Upper lobe of left lung (tissue), 6 donors: ENCODE measurements at places on chromosomes 2 and 18. TPM values are rescaled to one million over a fixed set of nuclear protein-coding genes. Genes with fewer than 3 reads are reported as not detected.
A peak's percentile ranks its signal among the peaks of the same experiment; 100 is the strongest.

DNA sequence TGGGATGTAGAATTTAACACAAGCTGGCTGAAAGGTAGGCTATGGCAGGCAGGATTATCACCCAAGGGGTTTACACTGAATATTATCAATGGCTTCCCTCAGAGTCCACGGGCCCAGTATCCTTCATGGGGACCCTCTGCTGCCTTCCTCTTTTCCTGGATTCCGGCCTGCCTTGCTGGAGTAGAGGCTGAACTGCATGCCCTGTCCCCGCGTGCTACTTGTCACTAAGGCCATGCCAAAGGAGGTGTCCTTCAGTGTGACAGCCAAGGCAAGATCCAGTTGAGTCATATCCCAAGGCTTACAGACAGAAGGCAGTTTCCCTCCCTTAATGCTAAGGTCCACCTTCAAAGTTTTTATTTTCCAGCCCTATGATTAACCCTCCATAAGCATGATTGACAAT lies 156.3 kb downstream of the CYP26B1 start:
- H3K36me3 ChIP-seq, result no peaks in the 10 kb centered on the region
- H3K4me1 ChIP-seq, result no peaks in the 10 kb centered on the region
- H3K4me3 ChIP-seq, result no peak overlapping the region
- no peak for DNase-seq
- H3K27me3 ChIP-seq, result no peaks in the 10 kb centered on the region
- H3K27ac ChIP-seq, result no peak overlapping the region

DNA sequence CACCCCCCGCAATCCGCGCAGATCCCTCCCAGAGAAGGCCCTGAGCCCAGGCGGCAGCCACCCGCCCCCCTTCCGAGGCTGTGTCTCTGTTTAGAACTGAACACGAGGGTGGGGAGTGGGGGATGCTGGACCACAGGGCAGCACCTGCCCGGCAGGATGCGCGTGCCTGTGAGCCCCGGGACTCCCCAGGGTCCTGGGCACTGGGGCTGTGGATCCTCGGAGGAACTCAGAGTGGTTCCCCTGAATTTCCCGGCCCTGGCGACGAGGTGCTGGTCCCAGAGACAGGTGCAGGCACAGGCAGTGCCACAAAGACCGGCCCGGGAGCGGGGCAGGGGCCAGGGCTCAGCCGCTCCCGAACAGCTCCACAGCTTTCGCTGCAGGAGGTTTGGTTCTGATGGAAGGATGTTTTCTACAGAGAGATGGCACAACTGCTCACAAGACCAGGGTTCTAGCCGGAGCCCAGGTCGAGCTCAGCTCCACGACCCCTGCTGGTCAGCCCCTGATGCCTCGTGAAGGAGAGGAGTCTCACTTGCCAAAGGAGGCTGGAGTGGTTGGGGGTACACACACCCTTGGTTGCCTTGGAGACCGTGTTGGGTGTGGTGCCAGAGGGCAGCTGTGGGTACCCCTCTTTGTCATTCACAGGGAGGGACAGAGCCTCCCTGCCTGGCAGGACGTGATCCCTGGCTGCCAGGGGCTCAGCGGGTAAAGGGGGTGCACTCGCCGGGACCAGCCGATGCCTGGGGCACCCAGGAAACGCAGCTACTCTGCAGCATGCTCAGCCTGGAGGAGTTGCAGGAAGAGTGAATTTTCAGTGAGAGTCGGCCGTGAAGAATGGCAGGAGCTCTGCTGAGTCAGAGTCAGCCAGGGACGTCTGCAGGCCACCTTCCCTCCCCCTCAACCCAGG lies 4.4 kb upstream of the NEU4 start:
- no peak overlapping the region for H3K4me3 ChIP-seq
- H3K27me3 ChIP-seq, result peaks cover 9% of the 10 kb centered on the region
- H3K36me3 ChIP-seq, result no peaks in the 10 kb centered on the region

DNA sequence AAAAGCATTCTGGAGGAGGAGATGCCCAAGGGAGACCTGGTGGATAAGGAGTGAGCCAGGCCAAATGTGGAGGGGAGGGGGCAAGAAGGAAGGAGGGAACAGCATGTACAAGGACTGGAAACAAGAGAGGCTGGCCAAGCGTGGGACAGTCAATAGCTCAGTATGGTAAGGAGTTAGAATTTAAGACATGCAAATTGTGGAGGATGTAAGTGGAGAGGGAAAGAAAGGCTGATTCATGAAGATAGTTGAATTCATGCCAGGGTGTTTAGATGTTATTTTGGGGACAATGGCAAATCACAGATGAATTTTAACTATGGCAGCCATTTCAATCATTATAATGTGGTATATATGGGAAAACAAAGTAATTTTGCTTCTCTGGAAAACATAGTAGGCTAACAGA lies 462.3 kb downstream of the MEIS1 start:
- H3K27ac ChIP-seq, result peak overlapping the region; percentile 4
- no peak for DNase-seq

DNA sequence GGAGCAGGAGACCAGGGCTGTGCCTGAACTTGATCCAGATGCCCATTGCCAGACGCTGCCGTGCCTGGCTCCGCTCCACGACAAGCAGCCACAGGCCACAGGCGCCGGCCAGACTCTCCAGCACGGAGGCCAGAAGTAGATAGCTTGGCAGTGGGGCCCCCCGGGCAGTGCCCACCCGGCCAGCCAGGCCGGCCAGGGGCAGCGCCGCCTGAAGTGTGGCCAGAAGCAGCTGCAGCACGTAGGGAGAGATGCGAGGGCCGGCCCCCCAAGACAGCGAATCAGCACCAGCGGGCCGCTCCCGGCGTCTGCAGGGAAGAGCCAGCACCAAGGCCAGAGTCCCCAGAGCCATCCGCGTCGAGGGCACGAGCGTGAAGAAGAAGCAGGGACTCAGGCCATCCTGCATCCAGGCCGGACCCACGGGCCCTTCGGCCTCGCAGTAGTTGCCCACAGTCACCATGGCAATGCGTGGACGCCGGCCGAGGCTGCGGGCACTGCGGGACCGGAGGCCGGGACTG lies 484 bp downstream of the ABCB6 start:
- H3K27me3 ChIP-seq, result no peaks in the 10 kb centered on the region
- H3K36me3 ChIP-seq, result peaks cover 32% of the 10 kb centered on the region
- H3K27ac ChIP-seq, result peak overlapping the region; percentile 92
- H3K4me1 ChIP-seq, result peaks cover 20% of the 10 kb centered on the region
- peak overlapping the region; percentile 55 for H3K4me3 ChIP-seq

GRCh38 chr2:133748007-133748700 lies 179.9 kb upstream of the NCKAP5 start:
- no peak overlapping the region for H3K27ac ChIP-seq
- H3K4me1 ChIP-seq, result no peaks in the 10 kb centered on the region
- H3K27me3 ChIP-seq, result no peaks in the 10 kb centered on the region
- DNase-seq, result no peak
- H3K36me3 ChIP-seq, result no peaks in the 10 kb centered on the region

DNA sequence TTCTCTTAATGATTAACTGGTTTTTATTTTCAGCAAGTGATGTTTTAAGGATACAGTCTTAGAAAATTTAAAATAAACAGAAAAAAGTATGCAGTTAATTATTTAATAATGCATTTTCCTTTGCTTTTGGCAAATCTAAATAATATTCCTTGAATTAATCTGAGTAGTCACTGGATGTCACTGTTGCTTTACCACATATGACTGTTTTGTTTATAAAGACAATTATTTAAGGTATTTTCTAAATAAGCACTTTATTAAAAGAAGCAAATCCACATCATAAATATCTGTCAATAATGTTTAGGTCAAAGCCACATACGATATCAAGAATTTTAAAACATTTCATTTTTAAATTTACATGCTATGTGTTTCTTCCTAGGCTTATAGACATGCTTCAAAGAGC lies 40.6 kb upstream of the TFPI start:
- H3K27ac ChIP-seq, result no peak overlapping the region
- no peaks in the 10 kb centered on the region for H3K27me3 ChIP-seq
- H3K36me3 ChIP-seq, result no peaks in the 10 kb centered on the region

DNA sequence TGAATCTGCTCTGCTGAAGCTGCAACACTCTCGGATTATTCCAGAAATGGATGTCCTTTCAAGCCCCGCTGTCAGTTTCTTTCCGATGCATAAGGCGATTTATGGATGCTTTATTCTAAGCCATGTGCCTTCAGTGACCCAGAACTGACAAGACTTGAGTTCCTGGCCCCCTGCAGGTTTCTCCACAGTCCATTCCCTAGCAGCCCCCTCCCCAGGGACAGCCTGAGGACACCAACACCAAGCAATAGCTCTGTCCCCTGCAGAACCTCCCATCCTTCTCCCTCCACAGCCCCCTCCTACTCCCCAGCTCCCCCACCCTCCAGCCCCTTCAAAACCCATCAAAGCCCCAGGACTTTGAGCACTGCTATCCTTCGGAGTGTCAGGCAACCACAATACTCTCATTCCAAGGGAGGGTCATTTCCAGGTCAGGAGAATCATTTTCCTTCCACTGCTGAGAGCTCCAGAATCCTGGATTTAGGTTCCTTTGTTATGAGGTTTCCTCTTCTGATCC lies 24.6 kb upstream of the SPP2 start:
- H3K4me3 ChIP-seq, result peak overlapping the region; percentile 18
- no peaks in the 10 kb centered on the region for H3K4me1 ChIP-seq
- H3K27me3 ChIP-seq, result no peaks in the 10 kb centered on the region
- H3K36me3 ChIP-seq, result no peaks in the 10 kb centered on the region
- no peak overlapping the region for H3K27ac ChIP-seq

DNA sequence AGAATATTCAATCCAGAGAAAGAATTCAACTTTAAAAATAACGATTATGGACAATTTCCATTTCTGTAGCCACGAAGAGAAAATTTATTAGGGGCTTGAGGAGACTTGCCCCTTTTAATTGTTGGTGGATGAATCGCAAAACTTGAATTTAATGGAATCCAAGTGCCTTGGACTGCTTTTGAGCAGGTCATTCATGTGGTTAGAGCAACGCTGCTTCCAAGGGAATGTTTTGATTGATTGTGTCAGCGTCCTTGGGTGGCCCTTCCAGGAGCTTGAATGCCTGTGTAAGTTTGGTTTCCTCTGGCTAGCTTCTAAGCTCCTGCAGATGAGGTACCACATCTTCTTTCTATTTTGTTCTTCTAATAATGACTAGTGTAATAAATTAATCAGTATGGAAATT lies 213.4 kb downstream of the LTBP1 start:
- no peaks in the 10 kb centered on the region for H3K27me3 ChIP-seq
- H3K4me3 ChIP-seq, result no peak overlapping the region
- H3K4me1 ChIP-seq, result no peaks in the 10 kb centered on the region
- H3K27ac ChIP-seq, result no peak overlapping the region

DNA sequence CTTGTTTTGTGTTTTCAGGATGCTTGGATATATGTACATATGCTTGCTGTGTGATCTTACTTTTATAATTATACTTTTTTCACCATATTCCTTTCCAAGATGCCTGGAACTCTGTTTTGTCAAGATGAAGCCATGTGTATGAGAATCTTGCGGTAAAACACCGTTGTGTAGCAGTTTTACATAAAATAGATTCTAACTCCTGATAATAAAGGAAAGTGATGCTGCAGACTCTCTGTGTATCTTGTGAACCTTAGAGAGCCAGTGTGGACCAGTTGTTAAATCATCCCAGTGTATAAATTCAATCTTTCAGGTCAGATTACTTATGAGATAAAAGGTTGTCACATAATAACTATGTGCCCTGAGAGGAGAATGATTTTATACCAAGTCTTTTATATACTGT lies 12.5 kb upstream of the ITGA4 start:
- H3K4me3 ChIP-seq, result no peak overlapping the region
- no peak overlapping the region for H3K27ac ChIP-seq
- no peak for DNase-seq
- H3K36me3 ChIP-seq, result no peaks in the 10 kb centered on the region

DNA sequence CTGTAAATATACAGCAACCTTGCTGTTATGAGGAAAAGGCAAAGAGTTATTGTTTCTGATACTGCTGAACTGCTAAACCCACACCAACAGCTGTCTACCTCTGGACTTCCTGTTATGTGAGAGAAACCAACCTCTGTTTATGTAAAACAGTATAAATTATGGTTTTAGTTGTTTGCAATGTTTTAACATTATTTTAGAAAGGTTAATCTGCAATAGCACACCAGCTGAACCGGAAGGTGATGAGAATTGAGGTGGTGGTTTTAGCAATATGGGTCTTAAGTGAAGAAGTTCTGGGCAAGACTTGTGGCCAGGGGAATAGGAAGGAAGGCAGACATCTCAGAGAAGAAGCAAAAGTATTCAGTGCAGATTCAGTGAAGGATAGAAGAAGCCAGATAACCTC lies 237.8 kb downstream of the PLCL1 start:
- no peaks in the 10 kb centered on the region for H3K27me3 ChIP-seq
- no peaks in the 10 kb centered on the region for H3K4me1 ChIP-seq
- DNase-seq, result no peak
- H3K36me3 ChIP-seq, result no peaks in the 10 kb centered on the region
- H3K27ac ChIP-seq, result no peak overlapping the region

The CHRND gene
- not detected for total RNA-seq

The LYG2 gene
- not detected for total RNA-seq

The STK25 gene
- total RNA-seq, result 351 TPM

The NTSR2 gene
- total RNA-seq, result not detected

The CLASP1 gene
- 49.2 TPM for total RNA-seq

The IL36G gene
- not detected for total RNA-seq
